ENCODE measurements at places on chromosomes 5 and 9.

DNA sequence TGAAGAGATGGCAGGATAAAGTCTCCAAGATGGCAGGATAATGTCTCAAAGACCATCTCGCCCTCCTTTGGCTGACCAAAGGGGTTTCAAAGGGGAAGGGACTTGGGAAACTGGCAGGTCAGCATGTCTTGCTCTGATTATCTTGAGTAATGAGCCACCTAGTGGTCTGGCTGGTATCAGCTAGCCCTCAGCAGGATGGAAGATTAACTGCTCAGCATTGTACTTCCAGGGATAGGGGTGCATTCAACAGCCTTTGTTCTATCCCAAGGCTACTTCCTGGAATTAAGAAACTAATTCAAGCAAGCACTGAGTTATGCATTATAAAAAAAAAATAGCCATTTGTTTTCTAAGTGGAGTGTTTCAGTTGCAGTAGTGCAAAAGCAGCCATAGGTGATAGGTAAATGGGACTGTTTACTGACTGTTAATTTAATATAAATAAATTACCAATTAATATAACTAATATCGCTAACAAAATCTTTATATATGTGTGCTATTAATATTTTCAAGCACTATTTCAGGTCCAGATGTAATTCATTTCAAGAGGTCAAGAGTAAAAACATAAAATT lies 555.5 kb downstream of the CDH9 start:
- no peak for DNase-seq

DNA sequence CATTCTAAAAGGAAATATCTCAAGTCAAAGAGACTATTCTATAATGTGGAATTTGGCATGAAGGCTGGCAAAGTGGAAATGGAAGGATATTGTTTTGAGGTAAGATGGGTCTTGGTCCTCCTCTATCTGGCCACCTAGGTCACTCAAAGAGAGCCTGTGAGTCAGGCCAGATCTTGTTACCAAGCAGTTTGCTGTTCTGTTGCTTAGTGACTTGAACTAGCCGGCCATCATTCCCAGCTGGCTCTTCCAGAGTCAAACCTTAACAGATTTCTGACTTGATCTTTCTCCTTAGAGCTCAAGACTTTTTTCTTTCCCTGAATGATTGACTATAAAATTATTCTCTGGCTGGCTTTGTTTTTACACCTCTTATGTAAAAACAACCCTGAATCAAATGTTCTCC lies 136.1 kb downstream of the PDE4D start:
- DNase-seq: no peak

- no peak for DNase-seq
Measured at GRCh38 chr9:94649100-94649819, 9.9 kb upstream of the FBP1 start.

DNA sequence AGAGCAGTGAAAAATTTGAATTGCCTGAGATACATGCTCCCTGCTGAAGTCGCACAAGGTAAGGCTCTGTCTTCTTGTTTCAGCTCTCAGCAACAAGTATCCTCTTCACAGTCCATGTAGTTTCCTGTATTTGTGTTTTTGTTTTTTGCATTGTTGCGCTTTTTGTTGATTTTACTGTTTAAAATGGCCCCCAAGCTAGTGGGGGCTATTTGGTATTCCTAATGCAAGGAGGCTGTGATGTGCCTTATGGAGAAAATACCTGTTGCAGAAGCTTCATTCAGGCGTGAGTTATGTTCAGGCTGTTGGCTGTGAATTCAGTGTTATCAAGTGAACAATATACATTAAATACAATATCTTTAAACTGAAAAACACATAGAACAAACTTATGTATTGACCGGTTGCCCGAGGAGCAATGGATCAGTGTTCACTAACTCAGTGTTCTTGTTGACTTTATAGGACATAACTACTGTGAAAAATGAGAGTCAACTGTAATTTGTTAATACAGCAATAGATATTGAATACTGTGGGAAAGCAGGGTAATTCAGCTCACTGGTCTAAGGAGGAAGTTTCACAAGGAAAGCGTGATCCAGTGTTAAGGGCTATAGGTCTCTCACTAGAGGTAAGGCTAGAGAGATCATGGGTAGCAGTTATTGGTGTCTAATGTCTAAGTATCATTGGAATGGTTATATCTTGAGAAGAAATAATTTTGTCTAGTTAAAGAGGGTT lies 150.5 kb downstream of the GCNT1 start:
- no peak for DNase-seq

DNA sequence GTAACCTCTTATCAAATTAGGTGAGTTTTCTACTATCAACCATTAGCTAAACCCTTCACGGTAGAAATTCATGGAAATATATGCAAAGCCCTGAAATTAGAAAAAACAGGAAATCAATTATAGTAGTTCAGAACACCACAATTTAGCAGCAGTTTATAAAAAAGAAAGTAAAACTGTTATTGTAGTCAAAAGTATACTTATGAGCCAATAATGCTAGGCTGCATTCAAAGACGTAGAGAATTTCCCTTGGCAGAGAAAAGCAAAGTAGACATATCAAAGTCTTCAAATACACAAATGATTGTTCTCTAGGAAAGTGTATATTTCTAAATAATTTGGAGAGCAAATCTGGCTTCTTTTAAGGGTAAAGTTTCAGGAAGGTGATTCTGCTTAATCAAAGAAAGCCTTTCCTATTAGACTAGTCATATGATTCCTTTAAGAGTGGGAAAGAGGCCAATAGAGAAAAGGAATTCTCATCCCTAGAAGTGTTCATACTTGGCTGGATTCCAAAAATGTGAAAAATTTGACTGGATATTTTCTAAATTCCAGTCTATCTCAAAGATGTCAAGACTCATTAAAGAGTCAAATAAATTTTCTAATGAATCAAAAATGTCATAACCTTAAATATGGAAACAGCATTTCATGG lies 185.5 kb downstream of the SMC2 start:
- no peak for DNase-seq

DNA sequence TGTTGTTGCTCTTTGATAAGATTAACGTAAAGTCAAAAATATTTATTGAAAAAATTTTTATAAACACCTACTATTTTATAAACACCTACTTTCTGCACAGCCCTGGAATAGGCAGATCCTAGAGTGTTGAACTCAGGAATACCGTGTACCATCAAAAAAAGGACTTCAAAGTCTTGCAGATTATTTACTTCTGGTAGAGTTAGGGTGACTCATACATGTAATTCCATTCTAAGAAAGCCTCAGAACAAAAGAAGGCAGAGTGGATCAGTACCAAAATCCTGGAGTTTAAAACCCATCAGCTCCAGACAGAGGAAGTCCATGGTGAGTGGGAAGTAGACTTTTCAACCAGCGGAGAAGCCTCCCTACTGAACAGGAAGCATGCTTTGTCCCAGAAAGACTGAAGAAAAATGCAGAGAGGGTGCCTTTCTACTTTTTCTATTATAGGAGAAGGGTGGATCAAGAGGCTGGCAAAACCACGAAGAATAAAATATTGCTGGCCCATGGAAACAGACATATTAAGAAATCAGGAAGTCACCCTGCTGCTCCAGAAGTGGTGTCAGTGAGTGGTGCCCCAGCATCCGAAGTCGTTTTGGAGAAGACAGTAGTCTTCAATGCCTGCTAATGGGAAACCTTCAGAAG lies 45.1 kb upstream of the DAB2 start:
- no peak for DNase-seq

- DNase-seq: no peak
Measured at GRCh38 chr5:34690301-34690700, 34.2 kb downstream of the RAI14 start.

- DNase-seq: no peak
Measured at GRCh38 chr5:109611505-109611904, 78.2 kb upstream of the MAN2A1 start.

All from upper lobe of right lung (tissue), 1 donor.